ENCODE measurements at places on chromosomes 11 and 22.
A peak's percentile ranks its signal among the peaks of the same experiment; 100 is the strongest.

GRCh38 chr11:117226388-117227385 is 5.2 kb downstream of the PCSK7 start:
- DNase-seq: peak; percentile 53

DNA sequence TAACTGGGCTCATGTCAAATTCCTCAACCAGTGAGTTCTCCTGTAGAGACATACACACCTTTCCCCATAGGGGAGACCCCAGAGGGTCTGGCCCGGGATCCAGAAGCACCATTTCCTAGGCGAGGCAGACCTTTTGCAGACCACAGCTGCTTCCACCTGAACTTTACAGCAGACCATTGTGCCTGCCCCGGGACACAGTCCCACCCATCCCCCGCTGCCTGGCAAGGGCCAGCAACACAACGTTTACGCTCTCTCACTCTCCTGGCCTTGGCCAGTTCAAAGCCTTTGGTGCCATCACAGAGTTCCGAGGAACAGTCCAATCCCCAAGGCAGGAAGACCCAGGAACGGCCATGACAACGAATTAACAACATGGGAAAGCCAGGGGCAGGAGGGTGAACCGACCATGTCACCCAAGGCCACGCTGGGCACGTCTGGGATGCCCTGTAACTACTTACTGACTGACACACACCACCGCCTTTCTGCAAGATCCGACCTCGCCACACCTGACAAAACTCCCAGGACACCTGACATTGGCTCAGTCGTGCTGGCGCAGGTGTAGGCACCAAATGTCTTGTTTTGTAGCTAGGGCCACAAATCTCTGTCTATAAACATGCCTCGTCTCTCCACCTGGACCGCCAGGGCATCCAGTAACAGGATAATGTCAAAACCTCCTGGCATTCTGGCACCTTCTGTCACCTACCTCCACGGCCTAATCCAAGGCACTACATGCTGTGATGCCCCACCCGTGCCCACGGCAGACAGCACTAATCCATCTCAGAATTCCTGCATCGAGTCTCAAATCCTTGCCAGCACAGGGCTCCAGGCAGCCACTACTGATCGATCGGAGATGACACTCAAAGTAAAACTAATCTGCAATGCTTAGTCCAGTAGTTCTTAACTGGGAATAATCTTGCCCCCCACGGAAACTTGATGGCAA is 51.3 kb downstream of the MYH9 start:
- DNase-seq: no peak

- DNase-seq: no peak
Measured at GRCh38 chr11:68828957-68829356, 12.8 kb downstream of the CPT1A start.

DNA sequence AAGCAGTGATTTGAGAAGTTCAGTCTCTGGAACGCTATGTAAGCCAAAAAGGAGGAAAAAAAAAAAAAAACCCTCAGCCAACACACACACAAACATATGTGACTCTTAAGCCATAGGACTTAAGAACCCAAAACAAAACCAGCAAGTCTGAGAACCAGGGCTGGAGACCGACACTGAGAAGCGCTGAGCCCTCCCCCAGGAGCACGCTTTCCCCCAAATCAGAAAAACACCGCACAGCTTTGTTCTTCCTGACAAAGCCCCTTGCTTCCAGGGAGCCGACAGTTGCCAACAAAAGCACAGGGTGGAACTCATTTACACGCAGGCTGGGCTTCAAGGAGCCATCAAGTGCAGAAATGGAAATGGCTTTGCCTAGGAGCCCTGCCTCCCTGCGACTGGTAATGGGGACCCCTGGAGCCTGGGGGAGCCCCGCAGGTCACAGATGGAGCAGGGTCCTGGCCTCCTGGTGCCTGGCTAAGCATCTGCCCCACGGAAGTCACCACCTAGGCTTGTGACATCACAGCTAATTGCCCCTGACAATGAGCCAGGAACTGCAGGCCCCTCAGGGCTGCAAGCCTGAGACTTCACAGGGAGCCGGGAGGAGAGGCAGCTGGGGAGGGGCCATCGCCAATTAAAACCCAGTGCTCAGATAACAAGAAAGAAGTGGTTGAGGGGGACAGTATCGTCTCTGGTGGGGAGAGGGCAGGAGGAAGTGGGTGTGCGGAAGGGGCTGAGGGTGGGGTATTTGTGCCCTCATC is 66.9 kb downstream of the NFAM1 start:
- DNase-seq: no peak

- no peak for DNase-seq
Measured at GRCh38 chr11:69387409-69387885, 93.5 kb downstream of the MYEOV start.

DNA sequence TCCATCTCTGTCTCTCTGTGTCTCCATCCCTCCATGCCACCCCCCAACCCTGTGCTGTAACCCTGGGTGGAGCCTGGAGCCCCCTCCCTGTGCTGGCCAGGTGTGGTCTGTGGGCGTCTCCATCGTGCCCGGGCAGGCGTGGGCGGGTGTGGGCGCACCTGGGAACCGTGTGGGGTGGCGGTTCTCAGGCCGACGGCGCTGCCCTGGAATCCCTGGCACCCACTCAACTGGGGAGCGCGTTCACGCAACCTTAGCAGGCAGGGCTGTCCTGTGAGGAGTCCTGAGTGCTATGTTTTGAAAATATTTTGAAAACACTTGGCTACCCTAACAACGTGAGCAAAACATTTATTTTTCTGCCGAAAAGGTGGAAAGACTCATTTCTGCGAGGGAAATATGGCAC is 4.7 kb downstream of the TNNT3 start:
- DNase-seq: no peak

Data from nephron progenitor cell (in vitro differentiated cells).